ENCODE measurements at places on chromosomes 2 and 18.

DNA sequence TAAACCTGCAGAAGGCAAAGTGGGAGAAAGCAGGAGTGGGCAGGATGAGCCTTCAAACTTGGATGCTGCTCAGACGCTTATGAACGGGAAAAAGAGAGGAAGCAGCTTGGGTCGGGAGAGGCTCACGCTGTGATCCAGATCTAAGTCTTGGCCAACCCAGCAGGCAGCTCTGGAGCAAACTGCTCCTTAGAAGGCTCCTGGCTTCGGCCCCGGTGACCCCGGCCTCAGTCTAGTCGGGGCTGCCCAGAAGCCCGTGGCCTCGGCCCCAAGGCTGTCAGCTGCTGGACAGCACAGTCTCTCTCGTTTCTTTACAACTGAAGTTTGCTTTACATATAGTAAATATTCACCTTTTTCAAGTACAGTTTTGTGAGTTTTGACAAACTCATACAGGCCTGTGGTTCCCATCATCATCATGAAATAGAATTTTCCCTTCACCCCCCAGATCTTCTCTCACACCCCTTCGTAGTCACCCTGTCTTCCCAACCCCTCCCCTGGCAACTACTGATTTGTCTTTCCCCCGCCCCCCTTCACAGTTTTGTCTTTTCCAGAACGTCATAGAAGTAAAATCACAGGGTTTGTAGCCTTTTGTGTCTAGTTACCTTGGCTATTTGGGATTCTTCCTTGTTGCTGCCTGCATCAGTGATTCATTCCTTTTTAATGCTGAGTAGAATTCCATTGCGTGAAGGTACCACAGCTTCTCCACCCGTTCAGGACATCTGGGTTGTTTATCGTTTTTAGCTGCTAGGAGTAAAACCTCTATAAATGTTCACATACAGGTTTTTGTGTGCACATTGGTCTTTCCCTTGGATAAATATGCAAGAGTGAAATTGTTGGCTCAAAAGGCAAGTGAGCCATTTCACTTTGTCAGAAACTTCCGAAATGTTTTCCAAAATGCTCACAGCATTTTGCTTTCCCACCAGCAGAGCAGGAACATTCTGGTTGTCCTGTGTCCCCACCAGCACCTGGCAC is 35.1 kb downstream of the MYO7B start:
- DNase-seq = no peak

DNA sequence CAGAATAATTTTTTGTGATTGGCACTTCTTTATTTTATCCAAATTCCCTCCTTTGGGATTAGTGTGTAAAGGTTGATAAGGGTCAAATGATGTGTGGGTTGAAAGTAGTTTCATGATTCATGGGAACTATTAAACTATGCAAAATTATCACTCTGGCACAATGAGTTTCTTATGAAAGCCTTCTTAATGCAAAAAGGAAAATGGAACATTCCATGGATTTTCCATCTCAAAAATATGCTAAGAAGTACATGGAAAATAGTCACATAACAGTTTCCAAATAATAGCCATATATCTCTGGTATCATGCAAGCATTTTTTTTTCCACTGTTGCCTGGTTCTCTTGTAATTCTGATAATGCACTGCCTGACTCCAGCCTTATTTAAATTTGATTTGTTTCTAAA is 639.7 kb downstream of the NR4A2 start:
- DNase-seq = no peak

GRCh38 chr18:75111760-75112159 is 97.2 kb downstream of the PTGR3 start:
- no peak for DNase-seq

- DNase-seq = no peak
Observed at GRCh38 chr18:10320791-10321190, 133.6 kb upstream of the APCDD1 start.

DNA sequence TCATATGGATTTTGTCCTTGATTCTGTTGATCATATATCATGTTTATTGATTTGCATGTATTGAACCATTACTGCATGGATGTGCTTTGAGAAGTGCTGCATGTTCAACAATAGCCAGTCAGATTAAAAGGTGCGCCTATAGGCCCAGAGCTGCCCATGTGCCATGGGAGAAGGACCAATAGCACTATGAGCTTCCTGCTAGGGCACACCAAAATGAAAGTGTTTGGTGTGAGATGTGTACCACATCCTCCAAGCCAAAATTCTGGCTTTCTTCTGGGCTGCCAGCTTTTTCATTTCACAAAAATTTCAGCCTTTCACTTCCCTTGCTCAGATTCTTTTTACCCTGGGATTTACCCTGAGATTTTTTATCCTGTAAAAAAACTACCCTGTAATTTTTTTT is 34.8 kb upstream of the MMADHC start:
- DNase-seq = no peak

DNA sequence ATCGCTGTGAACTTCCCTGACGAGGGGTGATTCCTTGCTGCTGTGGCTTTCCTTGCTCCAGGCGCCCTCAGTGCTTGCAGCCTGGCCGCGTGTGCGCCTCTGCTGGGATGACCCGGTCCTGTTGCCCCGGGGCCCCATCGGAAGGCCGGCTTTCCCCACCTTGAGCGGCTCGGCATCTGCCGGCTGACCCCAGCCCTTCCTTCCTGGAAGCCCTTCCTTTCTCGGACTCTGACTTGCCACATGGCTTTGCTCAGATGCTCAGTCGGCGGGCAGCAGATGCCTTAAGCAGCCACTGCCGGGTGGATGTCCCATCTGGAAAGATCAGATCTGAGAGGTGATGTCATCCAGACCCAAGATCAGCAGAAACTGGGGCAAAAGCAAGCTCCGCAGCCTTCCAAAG is 100.5 kb upstream of the ODC1 start:
- no peak for DNase-seq

- no peak for DNase-seq
Observed at GRCh38 chr18:688323-688722, 24.1 kb downstream of the ENOSF1 start.

- DNase-seq = no peak
Observed at GRCh38 chr2:12714391-12715221, 2.1 kb upstream of the TRIB2 start.

GRCh38 chr2:236169151-236169721 is 1.1 kb upstream of the GBX2 start:
- no peak for DNase-seq

GRCh38 chr18:6591491-6591890 is 138.0 kb upstream of the ARHGAP28 start:
- DNase-seq = no peak

DNA sequence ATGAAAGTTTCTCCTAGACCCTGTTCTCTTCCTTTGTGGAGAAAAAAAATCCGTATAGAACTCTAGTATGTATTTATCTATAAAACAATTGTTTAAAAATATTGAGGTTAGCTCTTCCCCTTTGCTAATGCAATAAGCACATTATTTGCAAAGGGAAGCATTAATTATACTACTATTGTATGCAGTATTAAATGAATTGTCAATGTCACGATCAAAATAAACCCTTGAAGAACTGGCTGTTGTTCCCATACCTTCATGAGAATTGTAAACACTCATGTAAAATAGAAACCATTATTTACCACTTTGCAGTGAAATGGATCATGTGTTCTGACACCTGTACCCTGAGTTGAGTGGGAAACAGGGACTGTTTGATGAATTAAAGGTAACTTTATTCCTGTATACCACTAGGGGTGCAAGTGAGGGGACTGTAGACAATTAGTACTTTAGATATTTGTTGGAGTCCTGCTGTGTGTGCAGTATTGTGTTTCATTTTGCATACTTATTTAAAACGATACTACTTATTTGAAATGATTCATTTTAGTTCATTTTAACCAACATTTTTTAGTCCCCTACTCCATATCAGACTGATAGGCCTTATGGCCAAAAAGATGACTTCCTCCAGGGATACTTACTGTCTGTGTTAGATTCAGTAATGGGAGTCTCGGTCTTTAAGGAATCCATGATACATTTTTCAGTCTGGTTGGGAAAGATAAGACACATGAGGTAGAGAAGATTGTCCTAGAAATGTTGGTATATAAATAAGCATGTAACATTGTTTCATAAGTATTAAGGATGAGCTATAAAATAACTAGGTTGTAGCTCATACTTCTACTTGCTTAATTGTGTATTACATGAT is 7.9 kb downstream of the PKP4 start:
- no peak for DNase-seq

- DNase-seq = no peak
Observed at GRCh38 chr2:174490051-174490450, 3.2 kb upstream of the GPR155 start.

DNA sequence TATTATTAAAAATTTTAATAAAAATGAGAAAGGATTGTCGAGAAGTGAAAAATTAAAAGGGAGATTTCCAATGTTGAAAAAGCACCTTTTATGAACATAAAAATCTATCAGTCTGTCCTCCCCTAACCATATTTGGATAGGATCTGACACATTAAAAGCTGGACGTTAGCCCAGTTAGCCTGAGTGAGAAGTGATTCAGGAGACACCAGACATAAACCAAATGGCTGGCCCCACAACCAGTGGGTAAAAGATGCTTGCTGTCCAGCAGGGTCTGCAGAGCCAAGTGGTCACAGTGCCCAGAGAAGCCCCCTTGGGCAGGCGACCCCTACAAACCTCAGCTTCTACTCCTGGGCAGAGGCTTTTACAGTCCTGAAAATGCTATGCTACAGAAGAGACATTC is 253.8 kb upstream of the LYPD1 start:
- DNase-seq = no peak

DNA sequence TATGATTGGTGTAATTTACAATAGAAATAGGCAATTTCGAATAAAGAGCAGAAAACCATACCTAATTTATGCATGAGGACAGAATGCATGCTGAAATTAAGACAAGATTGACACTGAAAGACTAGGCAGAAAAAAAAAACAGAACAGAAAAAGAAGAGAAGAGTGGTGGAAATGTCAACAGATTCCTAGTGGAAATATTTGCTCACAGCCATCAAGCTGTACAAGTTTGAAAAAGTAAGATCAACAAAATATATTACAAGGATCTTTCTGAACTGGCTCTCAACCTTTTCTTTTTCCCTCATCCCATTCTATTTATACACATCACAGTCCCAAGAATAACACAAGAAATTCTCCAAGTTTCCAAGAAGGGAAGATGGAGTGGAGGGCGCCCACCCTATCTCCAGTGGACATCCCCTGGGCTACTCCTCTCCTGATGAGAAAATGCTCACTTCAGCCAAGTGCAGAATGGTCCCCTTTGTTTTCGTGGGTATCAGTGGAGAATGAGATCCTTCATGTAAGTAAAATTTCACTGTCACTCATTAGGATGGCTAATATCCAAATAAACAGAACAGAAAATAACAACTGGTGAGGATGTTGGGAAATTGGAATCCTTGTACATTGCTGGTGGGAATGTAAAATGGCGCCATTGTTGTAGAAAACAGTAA is 51.0 kb upstream of the ZNF532 start:
- no peak for DNase-seq

DNA sequence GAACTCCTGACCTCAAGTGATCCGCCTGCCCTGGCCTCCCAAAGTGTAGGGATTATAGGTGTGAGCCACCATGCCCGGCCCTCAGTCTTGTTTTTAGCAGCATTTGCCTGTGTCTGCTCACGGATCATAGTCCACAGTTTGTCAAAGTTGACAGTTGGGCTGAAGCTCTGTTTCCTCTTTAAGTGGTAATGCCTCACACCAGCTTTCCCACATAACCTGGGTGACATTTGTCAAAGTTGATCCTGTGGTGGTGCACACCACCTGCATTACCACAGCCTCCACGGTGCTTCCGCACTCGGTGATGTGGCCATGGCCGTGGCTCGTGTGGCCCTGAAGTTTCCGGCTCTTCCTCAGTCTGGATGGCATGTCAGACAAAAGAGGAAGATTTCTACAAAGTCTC is 27.1 kb downstream of the RAB31 start:
- DNase-seq = peak; percentile 39

DNA sequence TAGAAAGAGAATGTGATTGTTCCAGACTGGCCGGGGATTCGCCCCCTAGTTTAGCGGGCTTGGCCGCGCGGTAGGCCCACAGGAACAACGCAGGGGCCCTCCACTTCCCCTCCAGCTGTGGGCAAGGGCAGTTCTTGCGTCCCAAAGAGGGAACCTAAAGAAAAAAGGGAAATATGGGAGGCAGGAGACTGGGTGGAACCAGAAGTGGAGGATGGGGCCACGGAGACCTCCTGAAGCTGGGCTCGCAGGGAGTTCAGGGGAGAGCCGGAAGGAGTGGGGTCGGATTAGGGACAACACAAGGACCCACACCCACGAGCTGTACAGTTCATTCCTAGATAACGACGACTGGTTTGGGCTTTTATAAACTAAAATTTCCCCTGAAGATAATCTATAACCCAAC is 18.2 kb downstream of the GNLY start:
- DNase-seq = no peak

DNA sequence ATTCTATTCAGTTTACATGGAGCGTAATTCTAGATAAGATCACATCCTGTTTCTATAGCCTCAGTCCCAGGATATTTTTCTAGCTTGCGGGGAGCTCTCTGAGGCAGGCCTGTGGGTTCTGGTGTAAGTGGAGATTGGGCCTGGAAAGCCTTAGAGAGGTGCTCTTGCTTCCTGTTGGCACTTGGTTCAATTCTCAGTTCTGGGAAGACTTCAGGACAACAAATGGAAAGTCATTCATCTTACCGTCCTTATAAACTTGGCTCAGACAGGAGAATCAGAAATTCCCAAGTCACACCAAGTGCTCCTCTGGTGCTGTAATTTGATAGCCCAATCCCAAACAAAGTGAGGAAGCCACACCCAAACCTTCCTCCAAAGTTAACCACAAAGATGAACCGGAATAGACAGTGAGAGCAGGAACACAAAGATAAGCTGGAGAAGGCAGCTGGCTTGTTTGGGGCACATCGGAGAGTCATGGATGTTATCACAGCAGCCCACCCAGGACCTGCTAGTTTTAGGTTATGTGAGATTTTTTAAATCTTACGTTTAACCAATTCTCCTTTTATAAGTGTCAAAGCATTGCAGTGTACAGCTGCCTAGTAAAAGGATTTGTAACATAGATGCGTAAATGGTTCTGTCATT is 144.3 kb upstream of the MAP3K20 start:
- DNase-seq = no peak

DNA sequence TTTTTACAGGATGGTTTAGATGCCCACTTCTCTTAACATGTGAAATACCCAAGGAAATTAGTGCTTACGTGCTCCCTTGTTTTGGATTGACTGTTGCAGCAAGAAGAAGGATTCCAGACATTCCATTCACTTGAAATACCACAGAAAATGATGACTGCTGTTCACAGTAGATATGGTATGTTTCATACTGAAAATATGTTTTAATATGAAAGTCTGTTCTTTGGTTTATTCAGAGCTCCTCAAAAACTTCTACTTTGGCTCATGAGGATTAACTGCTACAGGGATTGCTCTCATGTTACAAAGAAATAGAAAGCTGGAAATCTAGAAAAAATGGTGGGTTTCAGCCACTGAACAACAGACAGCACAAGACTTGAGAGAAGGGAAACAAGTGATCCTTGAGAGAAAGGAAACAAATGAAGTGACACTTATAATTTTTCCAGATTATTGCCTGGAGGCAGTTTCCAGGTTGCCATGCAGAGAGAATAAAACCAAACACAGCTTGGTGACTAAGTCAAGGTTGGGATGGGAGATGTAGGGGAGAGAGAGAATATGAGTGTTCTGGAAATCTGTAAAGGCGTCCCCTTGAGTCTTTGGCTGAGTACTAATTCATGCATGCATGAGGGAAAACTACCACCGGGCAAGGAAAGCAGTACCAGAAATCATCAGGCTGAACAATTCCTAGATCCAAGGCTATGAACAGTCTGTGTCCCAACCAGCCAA is 348.1 kb downstream of the CLIP4 start:
- DNase-seq = no peak

GRCh38 chr18:53941601-53942338 is 282.7 kb downstream of the MBD2 start:
- no peak for DNase-seq

Data from immature natural killer cell (primary cell).